ENCODE measurements at places on chromosomes 6 and 20. TPM values are rescaled to one million over a fixed set of nuclear protein-coding genes. Genes with fewer than 3 reads are reported as not detected.

GRCh38 chr6:26607434-26608230 is 10.9 kb downstream of the ABT1 start:
- DNase-seq = peak; percentile 65

GRCh38 chr6:16670617-16671051 is 90.6 kb downstream of the ATXN1 start:
- no peak for DNase-seq

DNA sequence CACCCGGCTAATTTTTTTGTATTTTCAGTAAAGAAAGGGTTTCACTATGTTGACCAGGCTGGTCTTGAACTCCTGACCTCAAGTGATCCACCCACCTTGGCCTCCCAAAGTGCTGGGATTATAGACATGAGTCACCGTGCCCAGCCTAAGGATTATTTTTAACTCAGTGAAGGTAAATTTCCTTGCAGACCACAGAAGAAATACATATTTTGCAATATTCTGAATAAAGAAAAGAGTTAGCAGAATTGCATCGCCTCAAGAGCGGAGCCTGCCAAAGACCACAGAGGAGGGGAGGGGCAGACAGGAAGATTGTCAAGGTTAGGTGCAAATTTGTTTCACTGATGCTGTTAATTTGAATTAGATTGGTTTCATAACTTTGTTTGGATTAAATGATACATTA is 47.4 kb downstream of the SOD2 start:
- no peak for DNase-seq

TRIM40 gene
- total RNA-seq = not detected

KCNK16 gene
- total RNA-seq = not detected

Measured in myocyte (in vitro differentiated cells).